ENCODE measurements at places on chromosomes 7 and 10.

GRCh38 chr10:44385026-44385695, at the start of gene CXCL12:
Gene CXCL12, minus strand, starts transcription at chr10:44385097. Its CDS starts 92 bp downstream, at chr10:44385005.
- peak; percentile 68 for DNase-seq

- no peak for DNase-seq
These were observed 17.5 kb upstream of the CACNB2 start for GRCh38 chr10:18122753-18123152.

DNA sequence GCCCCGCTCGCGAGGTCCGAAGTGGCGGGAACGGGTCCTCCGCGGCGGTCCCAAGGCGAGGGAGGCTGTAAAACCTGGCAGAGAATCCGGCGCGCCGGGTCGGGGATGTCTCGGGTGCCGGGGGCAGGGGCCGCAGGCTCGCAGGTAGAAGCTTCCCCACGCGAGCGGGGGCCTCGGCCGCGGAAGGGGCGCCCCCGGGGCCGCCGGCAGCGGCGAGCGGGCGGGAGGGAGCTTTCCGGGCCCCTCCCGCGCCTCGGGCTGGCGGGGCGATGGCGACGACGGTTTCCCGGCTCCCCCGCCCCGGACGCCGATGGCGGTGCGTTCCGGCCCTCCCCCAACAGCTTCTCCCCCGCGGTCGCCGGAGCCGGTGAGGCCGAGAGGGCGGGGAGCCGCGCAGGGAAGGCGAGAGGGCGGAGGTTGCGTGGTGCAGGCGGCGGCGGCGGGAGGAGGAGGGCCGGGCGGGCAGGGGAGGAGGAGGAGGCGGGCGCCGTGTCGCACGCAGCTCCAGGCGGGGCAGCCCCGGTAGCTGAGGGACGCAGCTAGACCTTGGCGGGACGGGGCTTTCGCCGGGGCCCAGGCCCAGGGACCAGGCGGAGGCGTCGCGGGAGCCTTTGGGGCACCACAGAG, at the start of gene CUL1:
TSS of gene CUL1 (plus strand) at position 507 of the 627 bp plus-strand sequence. CDS start 31,220 bp downstream, outside the sequence.
- DNase-seq: peak; percentile 92

- DNase-seq: no peak
These were observed 88.9 kb downstream of the WDFY4 start for GRCh38 chr10:48773580-48773979.

GRCh38 chr10:59900048-59900727, 6.2 kb downstream of the CCDC6 start:
- DNase-seq: no peak

DNA sequence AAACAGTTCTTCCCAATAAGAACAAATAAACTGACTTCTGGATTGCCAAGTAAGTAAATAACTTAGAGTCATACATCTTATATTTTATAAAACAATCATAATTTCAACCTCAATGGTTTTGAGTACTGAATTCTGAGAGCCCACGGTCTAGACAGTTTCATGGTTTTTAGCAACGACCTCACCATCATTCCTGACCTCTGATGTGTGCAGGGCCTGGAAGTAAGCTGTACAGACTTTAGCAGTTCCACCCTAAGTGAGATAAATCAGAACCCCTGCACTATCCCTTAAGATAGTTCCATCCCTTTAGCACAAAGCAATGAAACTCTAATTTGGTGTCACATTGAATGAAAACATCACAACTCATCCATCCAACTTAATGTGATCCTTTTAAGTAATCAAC, 86.0 kb downstream of the NEBL start:
- DNase-seq: no peak

GRCh38 chr10:16811292-16811691, 5.9 kb downstream of the RSU1 start:
- no peak for DNase-seq

DNA sequence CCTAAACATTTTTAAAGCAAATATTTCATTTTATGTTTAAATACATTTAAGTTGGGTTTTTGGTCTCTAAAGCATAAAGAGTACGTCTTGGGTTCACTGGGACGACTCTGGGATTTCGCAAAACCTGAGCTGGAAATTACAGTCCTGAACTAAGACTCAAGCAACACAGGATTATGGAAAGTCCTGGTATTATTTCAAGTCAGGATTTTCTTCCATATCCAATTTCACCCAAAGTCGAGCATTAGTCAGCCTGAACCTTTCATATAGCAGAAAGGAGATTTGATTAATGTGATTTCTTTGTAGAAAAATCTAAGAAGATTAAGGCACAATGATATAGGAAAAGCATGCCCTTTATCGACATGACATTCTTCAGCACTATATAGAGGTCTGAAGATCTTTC, 100.0 kb downstream of the MTERF1 start:
- DNase-seq: no peak

DNA sequence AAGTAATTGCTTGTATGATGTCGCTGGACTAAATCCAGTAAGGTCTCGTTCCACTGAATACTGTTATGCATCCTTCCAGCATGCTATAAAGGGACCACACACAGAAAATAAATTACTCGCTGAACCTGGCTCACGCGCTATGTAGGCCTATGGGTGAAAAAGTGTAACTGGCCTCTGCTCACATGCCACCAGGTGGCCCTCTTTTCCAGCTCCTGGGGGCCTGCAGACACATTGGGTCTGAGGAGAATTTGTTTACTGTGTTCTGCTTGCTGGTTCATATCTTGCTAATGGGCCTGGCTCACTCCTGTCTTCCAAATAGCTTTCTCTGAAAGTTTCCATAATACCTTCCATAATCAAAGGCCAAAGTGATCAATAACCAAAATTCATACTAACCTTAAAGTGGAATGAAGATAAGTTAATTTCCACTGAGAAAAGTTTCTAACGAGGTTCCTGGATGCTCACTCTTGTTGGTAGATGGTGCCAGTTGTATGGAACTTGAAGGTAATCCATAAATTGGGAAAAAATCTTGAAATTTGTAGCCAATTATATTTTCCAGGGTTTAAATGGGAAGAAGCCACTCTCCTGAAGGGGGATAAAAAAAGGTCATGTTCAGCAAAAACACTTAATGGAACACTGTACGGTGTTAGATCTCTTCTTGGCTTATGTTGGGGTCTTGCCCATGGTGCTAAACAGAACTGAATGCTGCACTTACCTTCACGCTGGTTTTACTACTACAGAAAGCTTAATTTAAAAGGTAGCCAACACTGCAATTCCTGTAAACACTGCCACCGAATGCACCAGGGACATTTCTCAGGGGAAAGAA, 27.0 kb upstream of the ZPBP start:
- no peak for DNase-seq

DNA sequence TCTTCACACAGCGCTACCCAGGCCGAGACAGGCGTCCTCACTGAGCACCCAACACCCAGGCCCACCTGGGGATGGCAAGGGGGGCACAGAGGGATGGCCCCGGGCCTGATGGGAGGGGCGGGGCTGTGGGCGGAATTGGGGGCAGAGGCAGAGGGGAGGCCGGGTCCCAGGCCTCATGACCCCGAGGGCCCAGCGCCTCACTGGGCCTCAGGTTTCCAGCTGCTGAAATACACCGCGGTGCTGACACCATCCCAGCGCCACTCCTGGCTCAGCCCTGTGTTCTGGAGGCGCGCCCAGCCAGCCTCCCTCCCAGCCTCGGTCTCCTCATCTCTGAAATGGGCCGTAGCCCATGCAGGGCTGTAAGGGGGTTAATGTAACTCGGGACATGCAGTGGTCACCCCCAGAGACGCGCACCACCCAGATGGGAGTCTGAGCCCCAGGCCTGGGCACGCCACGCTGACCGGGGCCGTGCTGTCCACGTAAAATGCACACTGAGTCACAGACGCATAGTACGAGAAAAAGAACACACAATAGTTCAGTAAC, 82.3 kb downstream of the UNCX start:
- DNase-seq: no peak

DNA sequence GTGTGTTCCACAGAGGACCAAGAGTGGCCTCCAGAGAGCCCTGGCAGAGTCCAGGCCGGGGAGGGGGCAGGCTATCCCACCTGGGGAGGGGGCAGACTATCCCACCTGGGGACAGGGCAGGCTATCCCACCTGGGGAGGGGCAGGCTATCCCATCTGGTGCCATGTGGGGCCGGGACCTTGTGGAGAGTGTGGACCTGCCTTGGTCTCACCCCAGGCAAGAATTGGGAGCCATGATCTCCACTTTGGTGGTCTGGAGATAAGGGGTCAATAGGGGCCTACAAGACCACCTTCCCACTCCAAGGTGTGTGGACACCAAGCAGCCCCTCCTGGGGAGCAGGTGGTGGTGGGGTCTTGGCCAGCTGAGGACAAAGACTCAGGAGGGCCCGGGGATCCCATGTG, 138.2 kb downstream of the EBF3 start:
- DNase-seq: peak; percentile 30

DNA sequence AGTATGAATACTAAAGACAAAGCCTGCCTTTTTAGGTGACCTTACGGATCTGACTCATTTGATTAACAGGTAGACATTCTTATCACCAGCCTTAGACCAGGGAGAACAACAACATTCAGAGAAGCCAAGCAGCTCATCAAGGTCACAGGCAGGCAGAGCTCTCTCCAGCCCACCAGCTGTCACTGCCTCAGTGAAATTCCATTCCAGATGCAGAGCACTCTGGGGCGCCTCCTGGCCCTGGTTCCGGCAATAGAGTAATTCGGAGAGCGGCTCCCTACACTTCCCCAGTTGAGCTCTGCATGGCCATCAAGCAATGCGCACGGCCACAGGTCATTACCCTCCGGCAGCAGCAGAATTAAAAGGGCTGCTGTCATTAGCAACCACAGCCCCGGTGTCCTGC, 164.7 kb downstream of the TCERG1L start:
- DNase-seq: no peak

- DNase-seq: no peak
These were observed 114.4 kb upstream of the SVIL start for GRCh38 chr10:29749150-29749549.

- no peak for DNase-seq
These were observed 93.8 kb upstream of the CNTNAP2 start for GRCh38 chr7:146022776-146023175.

DNA sequence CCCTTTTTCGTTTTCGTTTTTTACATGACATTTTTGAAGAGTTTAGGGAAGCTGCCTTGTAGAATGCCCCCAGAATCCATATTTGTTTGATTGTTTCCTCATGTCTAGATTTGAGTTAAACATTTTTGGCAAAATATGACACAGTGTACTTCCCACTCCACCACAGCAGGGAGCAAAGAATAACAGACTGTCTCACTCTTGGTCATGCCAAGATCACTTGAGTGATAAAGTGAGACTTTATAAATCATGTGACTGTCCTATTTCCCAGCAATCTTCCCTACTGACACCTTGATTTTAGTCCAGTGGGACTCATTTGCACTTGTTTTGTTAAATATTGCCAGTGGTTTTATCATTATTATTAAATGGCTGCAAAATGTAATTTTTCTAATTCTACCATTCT, 44.4 kb upstream of the USP6NL start:
- no peak for DNase-seq
